ENCODE measurements at places on chromosomes 13 and 19. TPM values are rescaled to one million over a fixed set of nuclear protein-coding genes. Genes with fewer than 3 reads are reported as not detected.

DNA sequence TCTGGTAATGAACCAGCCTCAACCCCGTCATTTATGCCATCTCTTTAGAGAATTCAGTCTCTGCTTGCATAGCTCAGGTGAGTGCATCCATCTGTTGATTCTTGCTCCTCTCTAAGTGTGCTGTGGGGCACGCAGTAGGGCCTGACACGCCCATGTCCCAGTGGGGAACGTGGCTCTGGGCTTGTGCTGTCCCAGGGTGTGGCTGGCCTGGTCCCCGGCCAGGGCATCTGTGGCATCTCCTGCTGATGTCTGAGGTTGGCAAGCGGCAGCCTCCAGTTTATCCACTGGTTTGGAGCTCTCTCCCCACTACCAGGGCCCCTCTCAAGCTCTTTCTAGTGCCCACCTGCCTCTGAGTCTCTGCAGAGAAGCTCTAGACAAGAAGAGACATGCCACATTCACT lies 146.6 kb upstream of the GJB6 start:
- no peak for DNase-seq

- no peak for DNase-seq
These were observed 166.4 kb downstream of the DCLK1 start for GRCh38 chr13:35964863-35965180.

- DNase-seq: peak; percentile 31
These were observed 2.6 kb upstream of the DHRS12 start for GRCh38 chr13:51806566-51806965.

The NOVA2 gene
- not detected for total RNA-seq

The NKPD1 gene
- 0.10 TPM for total RNA-seq

- no peak for DNase-seq
These were observed 19.3 kb downstream of the PALM start for GRCh38 chr19:728011-728410.

The ZNF44 gene
- 8.9 TPM for total RNA-seq

DNA sequence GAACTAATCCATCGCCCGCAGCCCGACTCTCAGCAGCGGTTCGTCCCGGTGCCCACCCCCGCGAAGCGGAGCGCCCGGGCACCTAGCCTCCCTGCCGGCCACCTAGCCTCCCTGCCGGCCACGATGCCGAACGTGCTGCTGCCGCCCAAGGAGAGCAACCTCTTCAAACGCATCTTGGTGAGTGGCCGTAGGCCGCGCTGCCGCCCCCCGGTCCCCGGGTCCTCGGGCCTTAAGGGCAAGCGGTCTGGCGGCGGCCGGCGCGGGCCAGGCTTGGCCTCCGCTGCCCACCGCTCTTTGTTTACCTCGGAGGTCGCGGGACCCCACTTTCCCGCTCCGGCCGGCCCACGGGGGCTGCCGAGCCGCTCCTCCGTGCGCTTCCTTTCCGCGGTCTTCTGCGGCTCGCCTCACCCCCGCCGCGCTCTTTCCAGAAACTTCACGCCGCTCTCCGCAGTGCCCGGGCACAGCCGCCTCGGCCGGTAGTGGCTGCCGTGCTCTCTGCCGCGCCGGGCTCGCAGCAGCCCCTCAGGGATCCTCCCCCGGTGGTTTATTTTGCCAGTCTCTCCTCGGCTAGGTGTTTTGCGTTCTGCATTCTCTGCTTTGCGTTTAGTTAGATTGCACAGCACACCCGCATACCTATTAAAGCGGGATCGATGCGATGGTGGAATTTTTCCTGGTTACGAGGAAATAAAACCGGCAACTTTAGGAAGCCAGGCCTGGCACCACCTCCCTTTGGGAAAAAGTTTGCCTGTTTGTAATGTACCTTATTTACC lies 524 bp downstream of the NAA16 start:
- DNase-seq: peak; percentile 67

DNA sequence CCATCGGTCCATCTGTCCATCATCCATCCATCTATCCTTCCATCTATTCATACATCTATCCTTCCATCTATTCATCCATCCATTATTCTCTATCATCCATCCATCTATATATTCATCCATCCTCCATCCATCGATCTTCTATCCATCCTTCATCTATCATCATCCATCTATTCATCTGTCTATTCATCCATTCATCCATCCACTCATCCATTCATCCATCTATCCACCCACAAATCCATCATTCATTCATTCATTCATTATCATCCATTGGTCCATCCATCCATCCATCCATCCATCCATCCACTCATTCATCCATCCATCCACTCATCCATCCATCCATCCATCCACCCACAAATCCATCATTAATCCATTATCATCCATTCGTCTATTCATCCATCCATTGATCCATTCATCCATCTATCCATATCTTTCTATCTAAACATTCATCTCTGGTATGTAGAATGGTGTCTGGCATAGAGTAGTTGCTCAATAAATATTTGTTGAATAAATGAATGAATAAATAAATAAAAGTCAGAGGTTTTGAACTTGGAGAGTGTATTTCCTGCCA lies 36.6 kb downstream of the ZNF536 start:
- DNase-seq: no peak

DNA sequence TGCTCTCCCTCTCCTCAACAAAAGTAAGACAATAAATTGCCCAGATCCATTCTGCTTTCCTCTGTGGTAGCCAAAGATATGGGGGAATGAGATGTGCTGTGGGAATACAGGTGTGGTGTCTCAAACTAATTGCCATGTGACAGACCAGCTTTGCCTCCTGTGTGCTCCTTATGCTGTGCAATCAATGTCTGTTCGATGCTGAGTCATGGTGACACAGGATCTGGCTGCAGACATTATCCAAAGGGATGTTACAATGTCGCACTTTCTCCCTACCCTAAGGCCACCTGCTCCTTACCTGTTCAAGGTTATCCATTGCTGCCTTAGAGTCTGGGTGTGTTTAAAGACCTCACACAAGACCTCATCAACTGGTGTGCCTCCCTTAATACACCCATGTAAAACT lies 32.5 kb downstream of the FGF14 start:
- no peak for DNase-seq

GRCh38 chr19:58562122-58563033 lies 4.0 kb upstream of the UBE2M start:
- peak; percentile 62 for DNase-seq

The TNFSF13B gene
- total RNA-seq: 3.1 TPM

The PTH2 gene
- total RNA-seq: not detected

The RABAC1 gene
- total RNA-seq: 68.4 TPM

The CADM4 gene
- total RNA-seq: 0.39 TPM

GRCh38 chr13:97534540-97534939 lies 100.6 kb downstream of the RAP2A start:
- DNase-seq: no peak

DNA sequence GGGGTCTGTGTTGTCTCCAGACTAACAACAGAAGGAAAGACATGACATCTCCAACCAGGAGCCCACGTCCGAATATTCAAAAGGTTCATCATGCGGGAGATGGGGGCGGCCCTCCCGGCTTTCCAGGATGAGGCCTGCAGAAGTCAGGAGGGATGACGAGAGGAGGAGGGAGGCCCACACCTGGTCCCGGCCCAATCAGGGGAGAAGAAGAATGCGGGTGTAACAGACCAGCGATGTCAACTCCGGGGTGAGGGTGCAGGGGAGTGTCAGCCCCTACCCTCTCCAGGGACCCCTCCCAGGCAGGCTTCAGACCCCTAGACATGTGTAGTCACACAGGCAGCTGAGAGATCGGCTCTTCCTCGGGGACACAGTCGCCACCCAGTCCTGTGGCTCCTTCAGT lies 275.3 kb upstream of the ZNF507 start:
- no peak for DNase-seq

DNA sequence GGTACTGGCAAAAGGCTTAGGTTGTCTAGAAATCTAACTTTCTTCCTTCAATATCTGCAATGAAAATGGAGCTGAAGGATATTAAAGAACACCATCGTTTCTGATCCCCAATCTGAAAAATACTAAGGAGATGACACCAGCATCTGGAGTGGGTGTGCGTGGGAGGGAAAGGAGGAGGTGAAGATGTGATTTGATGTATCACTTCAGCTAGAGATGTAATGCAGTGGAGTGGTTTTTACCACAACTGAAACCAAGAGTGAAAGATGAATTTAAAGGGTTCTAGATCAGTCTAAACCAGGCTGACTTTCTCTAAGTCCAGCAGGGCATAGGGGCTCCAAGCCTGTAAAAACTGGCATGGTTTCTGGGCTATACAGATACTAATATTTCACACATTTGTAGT lies 148.4 kb downstream of the AKAP11 start:
- DNase-seq: peak; percentile 81

The SEMA6B gene
- total RNA-seq: 0.19 TPM

The ZNF682 gene
- total RNA-seq: 9.1 TPM

- DNase-seq: no peak
These were observed 988 bp downstream of the LRRC4B start for GRCh38 chr19:50567052-50567841.

- no peak for DNase-seq
These were observed 37.2 kb upstream of the C1QTNF9B start for GRCh38 chr13:23934520-23934919.

- no peak for DNase-seq
These were observed 261 bp downstream of the FARP1 start for GRCh38 chr13:98143157-98143553.

The VSTM2B gene
- not detected for total RNA-seq

DNA sequence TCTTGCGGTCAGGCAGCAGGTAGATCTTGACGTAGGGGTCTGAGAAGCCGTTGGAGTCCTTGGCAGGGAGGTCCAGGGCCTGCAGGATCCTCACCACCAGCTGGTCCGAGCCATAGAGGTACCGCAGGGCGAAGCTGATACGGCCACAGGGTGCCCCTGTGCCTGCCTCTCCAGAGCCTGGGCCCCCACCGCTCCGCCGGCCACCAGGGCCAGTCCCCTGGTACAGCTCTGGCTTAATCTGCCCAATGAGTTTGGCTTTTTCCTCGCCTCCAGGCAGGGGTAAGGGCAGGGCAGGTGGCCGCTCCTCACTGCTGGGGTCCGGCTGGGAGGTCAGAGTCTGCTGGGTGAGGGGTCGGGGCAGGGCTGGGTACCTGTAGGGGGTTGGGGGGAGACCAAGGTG lies 9.9 kb downstream of the SYT3 start:
- DNase-seq: no peak

GRCh38 chr13:110229905-110230563 lies 76.9 kb downstream of the COL4A1 start:
- no peak for DNase-seq

GRCh38 chr13:113546571-113547237 lies 37.8 kb upstream of the TFDP1 start:
- DNase-seq: no peak

The CLEC11A gene
- 0.41 TPM for total RNA-seq

The CBARP gene
- total RNA-seq: 1.3 TPM

The LRRC4B gene
- total RNA-seq: not detected

GRCh38 chr13:99214731-99215130 lies 14.1 kb downstream of the UBAC2 start:
- DNase-seq: peak; percentile 39

- DNase-seq: no peak
These were observed 201.3 kb downstream of the SLITRK6 start for GRCh38 chr13:85597790-85598500.

DNA sequence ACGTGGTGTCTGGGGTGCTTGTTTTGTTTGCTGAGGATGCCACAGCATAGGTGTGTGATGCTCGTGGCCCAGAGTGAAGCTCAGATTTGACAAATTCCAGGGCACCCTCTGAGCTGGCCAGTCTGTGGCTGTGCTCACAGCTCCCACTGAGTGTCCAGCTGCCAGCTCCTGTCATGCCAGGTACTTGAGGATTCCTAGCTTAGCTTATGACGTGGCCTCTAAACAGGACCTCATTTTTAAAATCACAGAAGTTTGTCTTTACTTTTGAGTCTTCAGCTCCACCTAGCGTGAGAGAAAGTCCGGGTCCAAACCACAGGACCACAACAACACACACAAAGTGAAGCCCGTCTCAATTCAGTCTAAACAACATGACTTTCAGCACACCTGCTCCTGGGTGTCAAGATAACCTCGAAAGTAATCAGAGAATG lies 117.3 kb downstream of the RAB20 start:
- DNase-seq: no peak

DNA sequence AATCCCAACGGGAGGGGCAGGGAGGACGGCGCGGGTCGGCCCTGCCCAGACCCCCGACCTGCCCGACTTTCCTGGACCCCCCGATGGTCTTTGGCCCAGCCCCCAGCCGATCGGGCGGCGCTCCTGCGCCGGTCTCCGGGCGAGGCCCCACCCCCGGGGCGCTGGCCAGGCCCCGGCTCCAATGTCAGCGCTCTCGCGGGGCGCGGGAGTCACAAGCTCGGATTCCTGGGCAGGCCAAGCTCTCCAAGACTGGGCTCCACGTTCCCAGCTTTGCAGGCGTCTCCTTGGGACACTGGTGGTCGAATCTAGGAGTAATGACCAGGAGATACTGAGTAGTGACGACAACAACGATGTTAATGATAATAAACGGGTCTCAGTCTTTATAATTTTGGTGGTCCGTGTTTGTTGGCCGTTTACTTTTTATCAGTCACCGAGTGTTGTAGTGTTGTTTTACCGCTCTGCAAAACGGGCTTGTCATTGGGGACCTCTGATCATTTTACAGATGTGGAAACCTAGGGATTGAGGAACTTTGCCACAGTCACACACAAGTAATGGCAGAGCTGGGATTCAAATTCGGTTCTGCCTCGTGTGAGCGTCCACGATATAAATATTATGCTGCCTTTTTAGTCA lies 545 bp downstream of the RAD23A start:
- DNase-seq: peak; percentile 69

GRCh38 chr19:4575267-4576015 lies 16.0 kb upstream of the SEMA6B start:
- peak; percentile 30 for DNase-seq

Data from activated CD4-positive, alpha-beta memory T cell treated with anti-CD3 and anti-CD28 coated beads for 36 hours (primary cell).